CD4-positive, alpha-beta T cell treated with Interleukin-4 for 4 hours (primary cell): ENCODE measurements at places on chromosomes 2 and 18.

DNA sequence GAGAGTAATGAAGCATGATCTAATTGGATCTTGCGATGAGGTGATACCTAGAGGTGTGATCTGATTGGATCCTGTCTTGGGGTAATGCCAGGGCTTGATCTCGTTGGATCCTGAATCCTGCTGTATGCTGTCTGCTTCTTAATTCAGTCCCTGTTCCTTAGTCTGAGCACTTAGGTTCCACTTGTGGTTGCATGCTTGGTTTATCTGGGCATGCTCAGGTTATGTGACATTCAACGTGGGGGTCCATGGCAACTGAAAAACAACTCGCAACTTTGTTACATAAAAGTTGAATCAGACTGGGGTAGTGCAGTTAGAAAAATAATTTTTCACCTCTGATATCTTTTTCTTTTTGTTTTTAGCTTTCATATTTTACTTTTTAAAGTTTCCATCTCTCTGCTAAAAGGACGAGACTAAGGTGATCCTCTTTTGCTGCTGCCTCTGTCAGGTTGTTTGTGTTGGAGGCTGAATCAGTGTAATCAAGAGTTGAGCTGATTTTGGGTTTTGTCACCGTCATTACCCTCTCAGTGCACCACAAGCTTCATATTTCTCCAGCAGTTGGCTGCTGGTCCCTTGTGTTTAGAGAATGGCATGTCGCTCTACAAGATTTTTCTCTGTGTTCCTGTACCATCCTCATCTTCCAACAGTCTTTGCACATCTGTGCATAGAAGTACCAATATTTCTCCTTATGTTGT lies 67.9 kb downstream of the NCOA1 start:
- DNase-seq: no peak

DNA sequence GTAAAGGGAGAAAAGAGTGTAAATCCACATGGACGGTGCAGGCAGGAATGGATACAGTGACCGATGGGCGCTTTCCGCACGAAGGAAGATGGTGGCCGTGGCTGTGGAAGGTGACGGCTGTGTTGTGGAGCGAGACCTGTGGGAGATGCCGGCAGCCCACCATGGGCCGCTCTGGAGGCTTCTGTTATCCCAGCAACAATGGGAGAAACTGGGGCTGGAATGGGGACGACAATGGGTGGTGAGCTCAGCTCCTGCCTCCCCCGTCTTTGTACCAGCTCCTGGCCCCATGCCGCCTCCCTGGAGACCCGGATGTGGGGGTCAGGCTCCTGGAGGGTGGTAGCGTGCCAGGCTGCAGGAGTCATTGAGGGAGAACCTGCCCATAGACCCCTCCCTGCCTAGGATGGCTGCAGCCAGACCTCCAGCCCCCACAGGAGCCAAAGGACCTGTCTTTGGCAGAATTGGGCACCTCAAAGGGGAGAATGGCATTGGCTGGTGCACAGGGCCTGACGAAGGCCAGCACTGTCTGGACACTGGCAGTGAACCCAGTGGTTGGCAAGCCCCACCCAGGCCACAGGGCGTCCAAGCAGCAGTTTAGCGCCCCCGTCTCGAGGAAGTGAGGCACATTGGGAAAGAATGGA lies 72.6 kb downstream of the SLC66A2 start:
- no peak for DNase-seq

DNA sequence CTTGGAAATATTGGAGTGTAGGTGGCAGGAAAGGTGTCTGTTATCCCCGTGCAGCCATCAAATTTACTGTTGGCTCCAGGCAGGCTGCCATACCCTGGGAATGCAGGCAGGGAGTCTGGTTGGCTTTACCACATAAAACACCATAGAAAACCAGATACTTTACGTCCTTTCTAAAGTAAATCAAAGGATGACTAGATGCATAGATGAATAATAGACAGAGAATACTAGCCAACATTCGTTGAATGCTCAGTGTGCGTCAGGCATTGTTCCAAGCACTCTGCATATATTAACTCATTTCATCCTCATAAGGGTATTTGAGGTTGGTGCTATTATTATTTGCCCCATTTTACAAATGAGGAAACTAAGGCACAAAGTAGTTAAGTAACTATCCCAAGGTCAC lies 65.2 kb downstream of the VSNL1 start:
- no peak for DNase-seq

GRCh38 chr2:146363731-146364130 lies 1481.1 kb upstream of the ACVR2A start:
- DNase-seq: no peak

GRCh38 chr2:19435815-19436214 lies 77.4 kb upstream of the OSR1 start:
- DNase-seq: no peak

GRCh38 chr2:60499651-60500265 lies 53.7 kb downstream of the BCL11A start:
- no peak for DNase-seq

DNA sequence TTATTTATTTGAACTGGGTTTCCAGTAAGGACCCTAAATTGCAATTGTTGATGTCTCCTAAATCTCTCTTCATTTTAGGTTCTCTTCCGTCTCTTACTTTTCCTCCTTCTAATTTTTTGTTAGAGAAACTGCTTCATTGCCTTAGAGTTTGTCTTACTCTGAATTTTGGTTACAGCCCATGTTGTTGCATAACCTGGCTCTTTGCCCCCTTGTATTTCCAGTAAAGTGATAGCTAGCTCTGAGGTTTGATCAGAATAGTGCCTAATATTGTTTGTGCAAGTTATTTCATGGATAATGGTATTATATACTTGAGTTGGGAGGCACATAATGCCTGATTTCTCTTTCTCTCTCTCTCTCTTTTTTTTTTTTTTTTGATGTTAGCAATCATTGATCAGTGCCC lies 71.8 kb downstream of the MGAT5 start:
- DNase-seq: no peak

DNA sequence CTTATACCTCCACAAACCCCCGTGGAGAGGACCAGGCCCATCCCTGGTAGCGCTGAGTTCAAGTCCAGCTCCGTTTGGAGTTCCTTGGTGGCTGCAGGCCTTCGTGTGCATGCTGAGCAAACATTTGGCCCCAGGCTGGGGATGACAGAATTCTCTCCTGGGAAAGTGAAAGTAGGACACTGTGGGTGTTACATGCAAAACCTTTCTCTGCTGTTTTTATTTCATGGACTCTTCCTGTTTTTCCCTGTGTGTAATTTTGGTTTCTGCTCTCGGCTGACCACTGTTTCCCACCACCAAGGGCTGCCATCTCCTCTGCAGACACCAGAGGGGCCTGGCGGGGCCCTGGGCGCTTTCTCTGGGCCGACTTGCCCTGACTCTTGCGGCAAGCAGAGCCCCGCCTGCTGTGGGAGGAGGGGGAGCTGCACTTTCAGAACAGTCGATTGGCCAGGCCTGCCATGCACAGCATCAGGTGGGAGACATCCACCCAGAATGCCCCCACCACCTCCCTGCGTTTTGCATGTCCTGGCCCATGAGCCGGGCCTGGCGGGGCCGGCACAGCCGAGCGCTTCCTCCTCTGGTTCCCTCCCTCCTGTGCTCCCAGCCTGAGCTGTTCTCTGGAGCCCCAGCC lies 102.4 kb downstream of the CABLES1 start:
- DNase-seq: peak; percentile 13

GRCh38 chr2:127676906-127677305 lies 1.6 kb upstream of the LIMS2 start:
- DNase-seq: no peak

DNA sequence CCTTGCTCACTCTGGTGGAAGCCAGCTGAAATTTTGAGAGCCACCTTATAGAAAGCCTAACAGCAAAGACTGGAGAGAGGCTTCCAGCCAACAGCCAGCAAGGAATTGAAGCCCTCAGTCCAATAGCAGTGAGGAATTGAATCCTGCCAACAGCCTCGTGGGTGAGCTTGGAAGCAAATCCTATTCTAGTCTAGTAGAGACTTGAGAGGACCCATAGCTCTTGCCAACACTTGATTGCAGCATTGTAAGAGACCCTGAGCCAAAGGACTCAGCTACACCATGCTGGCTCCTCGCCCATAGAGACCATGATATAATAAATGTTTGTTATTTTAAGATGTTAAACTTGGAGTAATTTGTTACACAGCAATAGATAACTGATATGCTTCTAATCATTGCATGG lies 403.0 kb upstream of the TNP1 start:
- DNase-seq: no peak
